ENCODE measurements at places on chromosomes 12 and 14.

DNA sequence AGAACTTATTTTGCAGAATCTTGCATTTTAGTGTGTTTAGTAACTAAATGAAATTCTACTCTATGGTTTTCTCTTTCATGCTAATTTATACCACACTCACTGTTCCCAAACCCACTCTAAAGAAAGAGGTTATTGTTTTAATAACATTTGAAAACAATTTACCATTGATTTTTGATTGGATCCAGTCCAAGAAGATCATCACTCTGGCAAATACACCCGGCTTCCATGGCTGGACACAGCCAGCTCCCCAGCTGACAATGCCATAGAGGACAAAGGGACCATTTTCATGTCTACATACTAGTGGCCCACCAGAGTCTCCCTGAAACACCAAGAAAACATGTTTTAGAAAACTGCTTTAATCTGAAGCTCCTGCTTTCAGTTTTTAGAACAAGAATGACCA, 42.4 kb downstream of the OVCH1 start:
- no peak for DNase-seq

DNA sequence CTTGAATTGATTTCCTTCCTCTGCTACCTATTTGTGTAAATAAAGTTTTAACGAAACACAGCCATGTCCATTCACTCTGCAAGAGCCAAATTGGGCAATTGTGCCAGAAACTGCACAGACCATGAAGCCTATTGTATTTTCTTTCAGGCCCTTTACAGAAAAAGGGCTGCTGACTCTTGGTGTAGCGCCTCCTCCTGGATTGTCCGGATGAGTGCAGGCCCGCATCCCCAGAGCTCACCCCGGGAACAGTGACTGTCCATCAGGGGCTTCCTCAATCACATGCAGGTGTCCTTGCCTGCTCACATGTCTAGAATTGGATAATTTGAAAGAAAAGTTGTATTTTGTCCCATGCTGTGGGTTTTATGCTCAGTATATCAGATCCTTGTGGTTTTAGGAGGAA, 1282.2 kb downstream of the AACS start:
- no peak for DNase-seq

DNA sequence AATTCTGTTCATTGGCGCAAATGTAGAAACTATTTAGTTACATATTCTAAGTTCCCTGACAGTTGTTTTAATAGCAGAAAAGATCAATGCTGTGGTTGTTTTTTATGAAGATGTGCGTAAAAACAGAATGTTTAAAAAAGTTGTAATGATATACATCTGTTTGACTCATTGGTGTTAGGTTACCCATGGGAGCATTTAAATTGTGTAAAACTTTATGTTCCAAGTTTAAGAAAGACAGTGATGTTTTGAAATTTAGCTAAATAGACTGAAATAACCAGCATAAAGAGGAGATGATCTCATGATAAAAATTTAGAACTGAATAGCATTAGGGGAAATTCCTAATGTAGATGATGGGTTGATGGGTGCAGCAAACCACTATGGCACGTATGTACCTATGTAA, 3.6 kb downstream of the PELI2 start:
- DNase-seq = no peak

DNA sequence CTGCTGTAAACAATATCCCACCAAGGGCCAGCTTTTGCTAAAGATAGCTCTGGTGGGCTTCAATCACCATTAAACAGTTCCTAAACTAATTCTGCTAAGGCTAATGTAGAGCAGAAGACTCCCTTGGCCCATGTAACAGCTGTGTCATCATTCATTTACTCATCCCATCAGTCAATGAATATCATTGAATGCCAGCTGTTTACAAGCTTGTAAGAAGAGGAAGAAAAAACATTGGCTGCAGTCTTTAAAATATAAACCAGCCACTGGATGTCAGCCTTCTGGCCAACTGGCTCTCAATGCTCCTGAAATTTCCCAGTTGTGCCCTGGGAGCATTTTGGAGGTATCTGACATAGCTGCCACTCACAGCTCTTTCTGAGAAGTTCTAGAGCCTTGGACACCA, 18.0 kb upstream of the MAP3K9 start:
- DNase-seq = no peak

DNA sequence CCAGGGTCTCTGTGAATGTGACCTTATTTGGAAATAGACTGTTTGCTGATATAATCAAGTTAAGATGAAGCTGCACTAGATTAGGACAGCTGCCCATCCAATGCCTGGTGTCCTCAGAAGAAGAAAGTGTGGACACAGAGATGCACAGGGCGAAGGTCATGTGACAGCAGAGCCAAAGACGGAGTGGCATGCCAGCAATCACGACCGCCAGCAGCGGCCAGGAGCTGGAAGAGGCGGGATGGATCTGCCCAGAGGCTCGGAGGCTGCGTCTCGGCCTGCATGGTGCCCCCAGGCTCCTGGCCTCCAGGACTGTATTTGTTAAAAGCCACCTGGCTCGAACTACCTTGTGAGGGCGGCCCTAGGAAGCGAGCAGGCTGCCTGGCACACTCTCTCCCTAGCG, 76.5 kb downstream of the RFLNA start:
- no peak for DNase-seq

- DNase-seq = no peak
Observed at GRCh38 chr14:92958373-92959188, 35.6 kb downstream of the CHGA start.

- DNase-seq = no peak
Observed at GRCh38 chr12:41188841-41189394, 798 bp downstream of the PDZRN4 start.

DNA sequence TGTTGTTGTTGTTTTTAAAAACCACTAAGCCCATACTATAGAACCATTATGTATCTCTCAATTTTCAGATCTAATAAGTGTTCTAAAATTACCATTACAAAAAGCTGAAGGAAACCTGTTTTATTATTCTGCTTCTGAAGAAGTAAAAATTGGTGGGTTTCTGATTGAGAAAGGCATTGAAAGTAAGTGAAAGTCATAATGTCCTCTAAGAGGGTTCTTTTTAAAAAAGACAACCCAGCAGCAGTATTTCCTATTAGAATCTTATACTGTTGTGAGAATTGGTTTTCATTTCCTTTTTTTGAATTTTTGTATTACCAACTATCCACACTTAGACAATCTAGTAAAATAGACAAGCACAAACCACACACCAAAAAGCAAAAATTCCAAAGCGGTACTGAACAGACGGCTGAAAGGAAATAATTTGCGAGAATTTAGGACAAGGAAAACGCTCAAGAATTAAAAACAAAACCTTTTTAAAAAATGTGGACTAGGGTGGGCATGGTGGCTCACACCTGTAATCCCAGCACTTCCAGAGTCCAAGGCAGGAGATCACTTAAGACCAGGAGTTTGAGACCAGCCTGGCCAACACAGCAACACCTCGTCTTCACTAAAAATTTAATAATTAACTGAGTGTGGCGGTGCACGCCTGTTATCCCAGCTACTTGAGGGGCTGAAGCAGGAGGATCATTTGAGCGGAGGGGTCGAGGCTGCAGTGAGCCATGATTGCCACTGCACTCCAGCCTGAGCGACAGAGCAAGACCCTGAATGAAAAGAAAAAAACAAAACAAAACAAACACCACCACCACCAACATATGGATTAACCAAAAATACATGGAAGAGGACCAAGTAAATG, 66.7 kb upstream of the AP4S1 start:
- no peak for DNase-seq

DNA sequence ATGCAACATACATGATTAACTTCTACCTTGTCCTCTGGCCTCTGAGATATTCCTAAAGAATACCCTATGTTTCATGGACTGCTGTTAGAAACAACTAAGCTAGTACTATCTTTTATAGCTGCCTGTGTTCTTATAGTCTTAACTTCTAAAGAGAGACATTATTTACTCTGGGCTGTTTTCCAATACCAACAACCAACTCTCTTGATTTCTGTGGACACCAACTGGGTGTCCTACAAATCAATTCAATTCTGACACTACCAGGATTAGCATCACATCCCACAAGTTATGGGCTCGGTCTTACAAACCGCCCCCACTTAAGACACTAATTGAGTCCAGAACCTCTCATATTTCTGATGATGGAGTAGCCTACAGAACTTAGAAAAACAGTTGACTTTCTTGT, 8.3 kb downstream of the XPOT start:
- no peak for DNase-seq
